NCI-H1092 treated with DMSO at 0.1 percent for 48 hours (cell line): ENCODE measurements at places on chromosomes 1 and 21.

DNA sequence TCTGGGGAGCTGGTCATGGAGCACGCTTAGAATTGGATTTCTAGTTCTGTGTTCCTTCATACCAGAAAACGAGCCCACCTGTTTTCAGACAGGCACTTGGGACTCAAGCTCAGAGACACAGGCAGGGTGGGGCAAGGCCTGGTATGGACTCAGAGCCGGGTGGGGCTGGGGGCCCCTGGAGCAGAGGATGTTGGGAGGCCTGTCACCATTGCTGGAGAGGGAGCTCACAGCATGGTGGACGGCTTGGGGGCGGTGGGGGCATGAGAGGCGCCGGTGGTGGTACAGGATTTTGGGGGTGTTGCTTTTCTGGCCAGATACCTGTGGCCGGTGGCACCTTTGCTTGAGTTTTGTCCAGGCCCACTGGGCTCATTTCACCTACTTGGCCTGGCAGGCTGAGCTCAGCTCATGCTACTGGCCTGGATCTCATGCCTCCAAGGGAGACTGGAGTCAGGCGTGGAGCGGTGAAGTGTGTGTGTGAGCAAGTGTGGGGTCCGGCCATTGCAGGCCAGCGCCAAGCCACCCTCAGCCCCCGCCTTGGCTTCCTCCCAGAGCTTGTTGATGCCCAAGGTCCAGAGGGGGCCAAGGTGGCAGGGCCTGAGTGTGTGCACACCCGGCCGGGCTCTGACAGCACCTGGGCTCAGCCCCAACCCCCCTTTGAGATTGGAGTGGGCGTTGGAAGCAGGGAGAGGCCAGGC, 8.7 kb downstream of the SLX9 start:
- DNase-seq, result no peak

DNA sequence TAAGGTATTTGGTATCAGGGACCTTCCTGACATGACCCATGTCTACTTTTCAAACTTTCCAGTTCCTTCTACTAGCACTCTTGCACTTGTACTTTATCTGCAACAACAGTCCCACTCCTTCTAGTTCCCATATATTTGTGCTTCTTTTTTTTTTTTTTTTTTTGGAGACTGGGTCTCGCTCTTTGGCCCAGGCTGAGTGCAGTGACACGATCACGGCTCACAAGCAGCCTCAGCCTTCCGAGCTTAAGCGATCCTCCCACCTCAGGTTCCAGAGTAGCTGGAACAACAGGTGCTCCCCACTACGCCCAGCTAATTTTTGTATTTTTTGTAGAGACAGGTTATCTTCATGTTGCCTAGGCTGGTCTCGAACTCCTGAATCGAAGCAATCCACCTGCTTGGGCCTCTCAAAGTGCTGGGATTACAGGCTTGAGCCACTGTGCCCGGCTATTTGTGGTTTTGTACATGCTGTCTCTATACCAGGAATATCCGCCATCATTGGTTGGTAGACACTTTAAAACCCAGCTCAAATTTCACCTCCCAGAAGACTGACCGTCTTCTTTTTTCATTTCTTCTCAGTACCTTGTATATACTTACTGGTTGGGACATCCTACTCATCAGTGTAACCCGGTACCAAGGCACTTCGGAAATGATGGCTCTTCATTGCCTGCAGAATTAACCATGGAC, 1.1 kb downstream of the ZMYM1 start:
- DNase-seq, result no peak

DNA sequence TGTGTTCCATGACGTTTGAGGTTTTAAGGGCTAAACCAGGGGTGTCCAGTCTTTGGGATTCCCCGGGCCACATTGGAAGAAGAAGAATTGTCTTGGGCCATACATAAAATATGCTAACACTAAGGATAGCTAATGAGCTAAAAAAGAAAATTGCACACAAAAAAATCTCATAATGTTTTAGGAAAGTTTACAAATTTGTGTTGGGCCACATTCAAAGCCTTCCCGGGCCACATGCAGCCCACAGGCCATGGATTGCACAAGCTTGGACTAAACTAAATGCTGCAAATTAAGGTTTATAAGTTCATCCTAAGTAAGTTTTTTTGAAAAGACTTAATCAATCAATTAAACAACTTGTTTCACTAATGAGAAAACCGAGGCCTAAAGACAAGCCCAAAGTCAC, 21.9 kb downstream of the NIBAN1 start:
- DNase-seq, result no peak

GRCh38 chr1:156842618-156843300, 16.2 kb downstream of the INSRR start:
- DNase-seq, result no peak

- no peak for DNase-seq
Measured at GRCh38 chr21:19529031-19529430, 1125.4 kb upstream of the TMPRSS15 start.

DNA sequence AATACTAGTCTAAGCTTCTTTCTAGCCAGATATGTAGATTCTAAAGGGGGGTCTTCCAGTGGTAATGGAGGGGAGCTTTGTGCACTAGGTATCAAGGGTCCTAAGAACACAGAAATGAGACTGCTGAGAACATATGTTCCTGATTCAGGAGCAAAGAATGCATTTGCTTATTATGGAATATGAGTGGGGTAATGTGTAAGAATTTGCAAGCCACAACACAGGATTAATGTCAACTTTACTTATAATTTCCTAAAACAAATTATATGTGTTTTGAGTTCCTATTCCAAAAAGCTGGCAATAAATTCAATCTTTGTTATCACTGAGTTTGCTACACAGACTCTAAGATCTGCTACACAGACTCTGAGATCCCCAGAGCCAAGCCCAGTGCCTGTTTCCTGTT, 357.0 kb upstream of the PTBP2 start:
- DNase-seq, result no peak

DNA sequence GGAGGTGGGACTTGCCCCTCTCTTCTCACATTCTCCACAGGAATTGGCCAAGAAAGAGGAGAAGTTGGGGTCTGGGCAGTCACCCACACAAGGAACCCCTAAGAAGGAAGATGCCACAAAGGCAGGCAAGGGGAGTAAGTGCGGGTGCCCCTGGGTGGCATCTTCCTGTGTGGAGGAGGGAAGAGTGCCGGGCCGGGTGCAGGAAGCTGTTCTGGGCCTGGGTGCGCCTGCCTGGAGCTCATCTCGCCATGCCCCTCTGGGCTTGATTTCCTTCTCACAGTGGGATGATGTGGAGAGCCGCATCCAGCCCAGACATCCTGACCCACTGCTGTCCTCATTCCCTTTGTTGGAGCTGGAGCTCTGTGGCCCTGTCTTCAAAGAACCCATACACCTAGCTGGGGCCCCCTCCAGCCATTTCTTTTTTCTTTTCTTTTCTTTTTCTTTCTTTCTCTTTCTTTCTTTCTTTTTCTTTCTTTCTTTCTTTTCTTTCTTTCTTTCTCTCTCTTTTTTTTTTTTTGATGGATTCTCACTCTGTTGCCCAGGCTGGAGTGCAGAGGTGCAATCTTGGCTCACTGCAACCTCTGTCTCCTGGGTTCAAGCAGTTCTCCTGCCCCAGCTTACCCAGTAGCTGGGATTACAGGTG, 9.3 kb downstream of the LRRC71 start:
- no peak for DNase-seq

DNA sequence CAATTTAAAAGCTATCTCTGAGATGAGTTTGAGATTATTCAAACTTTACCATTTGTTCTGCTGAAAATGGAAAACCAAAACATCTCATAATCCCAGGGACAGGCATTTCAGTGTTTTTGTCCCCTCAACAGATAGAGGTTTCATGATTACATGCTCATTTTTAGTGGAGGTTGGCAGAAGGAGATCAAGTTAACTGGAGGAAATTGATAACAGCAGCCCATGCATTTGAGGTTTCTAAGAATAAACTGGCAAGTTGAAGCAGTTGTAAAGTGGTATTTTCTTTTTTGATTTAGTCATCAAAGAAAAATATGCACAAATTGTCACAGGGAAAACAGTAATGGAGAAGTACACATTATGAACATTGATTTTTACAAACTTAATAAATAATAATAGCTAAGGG, 205.8 kb downstream of the PLA2G4A start:
- no peak for DNase-seq

- no peak for DNase-seq
Measured at GRCh38 chr1:72526926-72527325, 244.6 kb upstream of the NEGR1 start.

DNA sequence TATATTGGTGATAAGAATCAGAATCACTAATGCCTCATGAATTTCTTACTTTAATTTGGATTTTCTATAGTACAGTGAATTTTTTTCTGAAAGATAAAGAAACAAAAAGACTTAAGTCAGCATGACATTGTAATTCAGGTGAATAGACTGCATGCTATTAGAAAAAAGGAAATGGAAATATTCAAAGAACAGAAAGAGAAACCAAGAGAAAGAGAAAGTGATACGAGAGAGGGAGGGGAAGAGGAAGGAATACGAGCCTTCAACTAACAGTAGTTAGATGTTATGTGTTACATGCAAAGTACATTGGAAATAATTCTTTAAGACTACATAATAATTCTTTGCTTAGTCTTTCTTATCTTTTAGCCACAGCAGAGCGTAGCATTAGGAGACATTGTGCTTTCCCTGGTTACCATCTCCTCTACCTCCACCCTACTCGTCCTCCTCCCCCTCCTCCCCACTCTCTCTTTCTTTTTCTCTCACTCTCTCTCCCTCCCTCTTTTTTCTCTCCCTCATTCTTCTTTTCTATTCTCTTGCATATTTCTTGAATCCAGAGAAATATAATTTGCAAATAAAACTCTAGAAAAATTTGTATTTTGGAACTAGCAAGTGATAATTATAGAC, 46.4 kb upstream of the ADGRL4 start:
- no peak for DNase-seq

DNA sequence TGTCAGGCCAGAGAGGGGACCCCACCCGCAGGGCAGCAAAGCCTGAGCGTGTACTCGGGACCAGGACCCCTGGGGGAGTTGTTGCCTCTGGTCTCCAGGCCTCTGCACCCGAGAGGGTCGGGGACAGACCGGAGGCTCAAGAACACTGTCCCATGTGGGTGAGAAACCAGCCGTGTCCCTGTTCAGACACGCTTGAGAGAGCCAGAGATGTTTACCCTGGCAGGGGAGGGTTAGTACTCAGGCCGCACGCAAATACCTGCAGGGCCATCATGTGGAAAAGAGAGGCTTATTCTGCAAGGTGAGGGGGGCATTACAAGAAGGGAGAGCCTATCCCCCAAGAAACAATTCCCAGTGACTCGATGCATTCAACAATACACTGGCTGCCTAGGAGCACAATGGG, 74.0 kb upstream of the ARHGEF16 start:
- DNase-seq, result no peak

DNA sequence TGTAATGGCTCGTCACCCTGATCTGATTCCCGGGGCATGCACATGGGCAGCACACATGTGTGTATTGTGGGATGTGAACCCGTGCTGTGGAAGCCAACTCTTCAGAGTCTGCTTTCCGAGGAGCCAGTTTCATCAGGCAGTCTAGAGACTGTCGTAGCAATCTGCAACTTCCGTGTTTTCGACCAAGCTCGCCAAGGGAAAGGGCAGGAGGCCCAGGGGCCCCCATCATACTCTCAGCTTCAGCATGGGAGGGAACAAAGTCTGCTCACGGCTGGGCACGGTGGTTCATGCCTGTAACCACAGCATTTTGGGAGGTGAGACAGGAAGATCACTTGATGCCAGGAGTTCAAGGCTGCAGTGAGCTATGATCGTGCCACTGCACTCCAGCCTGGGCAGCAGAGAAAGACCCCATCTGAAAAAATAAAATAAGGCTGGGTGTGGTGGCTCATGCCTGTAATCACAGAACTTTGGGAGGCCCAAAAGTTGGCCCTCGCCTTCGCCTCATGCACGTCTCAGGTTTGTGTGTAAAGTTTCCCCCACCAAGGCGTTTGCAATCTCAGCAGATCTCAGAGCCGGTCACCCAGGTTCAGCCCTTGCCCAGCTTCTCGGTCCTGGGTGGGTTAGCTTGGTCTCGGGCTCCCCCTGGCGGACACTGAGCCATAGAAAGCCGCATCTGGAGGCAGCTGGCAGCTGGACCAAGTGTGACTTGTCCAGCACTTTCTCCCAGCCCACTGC, 48.5 kb upstream of the SLC25A33 start:
- peak; percentile 63 for DNase-seq

DNA sequence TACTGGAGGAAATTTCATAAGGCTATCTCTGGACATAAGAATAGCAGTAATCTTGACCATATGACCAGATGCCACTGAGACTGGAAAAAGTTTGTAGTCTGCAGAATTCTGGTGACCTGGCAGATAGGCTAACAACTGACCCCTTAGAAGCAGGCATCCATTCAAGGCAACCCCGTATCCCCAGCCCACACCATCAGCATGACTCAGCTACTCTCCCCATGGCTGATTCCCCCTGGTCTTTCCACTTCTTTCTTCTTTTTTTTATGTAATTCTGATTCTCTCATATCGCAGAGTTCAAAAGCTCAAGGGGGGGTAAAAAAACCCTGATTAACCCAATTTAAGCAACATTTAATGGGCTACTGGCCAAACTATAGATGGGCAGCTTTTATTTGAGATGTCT, 243.1 kb downstream of the ZNF648 start:
- DNase-seq, result no peak

DNA sequence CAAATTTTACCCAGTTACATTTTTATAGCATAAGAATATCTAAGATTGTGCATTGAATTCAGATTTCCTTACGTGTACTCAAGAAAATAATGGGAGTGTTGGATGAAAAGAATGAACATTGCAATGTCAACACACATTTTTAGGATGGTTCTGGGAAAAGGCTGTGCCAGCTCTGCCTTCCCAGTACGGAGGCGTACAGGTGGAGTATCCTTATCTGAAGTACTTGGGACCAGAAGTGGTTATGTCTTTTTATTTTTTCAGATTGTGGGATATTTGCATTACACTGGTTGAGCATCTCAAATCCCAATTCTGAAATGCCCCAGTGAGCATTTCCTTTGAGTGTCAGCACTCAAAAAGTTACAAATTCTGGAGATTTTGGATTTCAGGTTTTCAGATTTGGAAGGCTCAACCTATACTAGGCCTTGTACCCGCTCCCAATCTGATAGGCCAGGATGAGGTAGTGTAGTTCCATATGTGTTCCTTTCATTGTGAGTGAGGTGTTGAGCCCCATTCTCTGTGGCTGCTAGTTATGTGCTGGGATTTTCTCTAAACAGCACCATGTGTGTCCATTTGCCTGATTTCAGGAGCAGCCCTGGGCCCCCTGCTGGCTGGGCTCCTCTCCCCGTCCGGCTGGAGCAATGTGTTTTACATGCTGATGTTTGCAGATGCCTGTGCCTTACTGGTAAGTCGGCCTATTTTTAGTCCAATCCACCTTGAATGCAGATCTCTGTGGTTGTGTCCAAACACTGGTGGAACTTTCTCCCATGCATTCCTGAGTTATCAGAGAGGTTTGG, 60.8 kb downstream of the SLC37A1 start:
- no peak for DNase-seq

GRCh38 chr1:7576946-7577657, 194.0 kb upstream of the VAMP3 start:
- DNase-seq, result no peak

- peak; percentile 70 for DNase-seq
Measured at GRCh38 chr1:7471836-7472235, 299.3 kb upstream of the VAMP3 start.

DNA sequence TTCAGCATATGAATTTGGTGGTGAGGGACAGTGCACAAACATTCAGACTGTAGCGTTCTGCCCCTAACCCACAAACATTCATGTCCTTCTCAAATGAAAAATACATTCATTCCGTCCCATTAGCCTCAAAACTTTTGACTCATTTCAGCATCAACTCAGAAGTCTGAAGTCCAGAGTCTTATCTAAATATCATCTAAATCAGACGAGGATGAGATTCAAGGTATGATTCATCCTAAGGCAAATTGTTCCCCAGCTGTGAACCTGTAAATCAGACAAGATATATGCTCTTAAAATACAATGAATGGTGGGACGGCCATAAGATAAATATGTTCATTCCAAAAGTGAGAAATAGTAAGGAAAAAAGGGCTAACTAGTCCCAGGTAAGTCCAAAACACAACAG, 1195.6 kb upstream of the ADGRL4 start:
- no peak for DNase-seq

- DNase-seq, result no peak
Measured at GRCh38 chr1:155761736-155762405, 73.0 kb downstream of the DAP3 start.
